Left cardiac atrium (tissue), 4 donors: ENCODE measurements at places on chromosomes 13 and 19. TPM values are rescaled to one million over a fixed set of nuclear protein-coding genes. Genes with fewer than 3 reads are reported as not detected.
A peak's percentile ranks its signal among the peaks of the same experiment; 100 is the strongest.

KCNK6 gene
- 2.7 TPM for total RNA-seq

CEACAM16 gene
- total RNA-seq = not detected

PALM gene
- 48.9 TPM for total RNA-seq

GRCh38 chr19:3693025-3693925 is 7.0 kb downstream of the PIP5K1C start:
- DNase-seq = peak; percentile 38

GRCh38 chr13:77537289-77537919 is 1.9 kb downstream of the SCEL start:
- DNase-seq = no peak

- peak; percentile 94 for DNase-seq
Measured at GRCh38 chr19:4328243-4328990, 10.2 kb downstream of the STAP2 start.

DNA sequence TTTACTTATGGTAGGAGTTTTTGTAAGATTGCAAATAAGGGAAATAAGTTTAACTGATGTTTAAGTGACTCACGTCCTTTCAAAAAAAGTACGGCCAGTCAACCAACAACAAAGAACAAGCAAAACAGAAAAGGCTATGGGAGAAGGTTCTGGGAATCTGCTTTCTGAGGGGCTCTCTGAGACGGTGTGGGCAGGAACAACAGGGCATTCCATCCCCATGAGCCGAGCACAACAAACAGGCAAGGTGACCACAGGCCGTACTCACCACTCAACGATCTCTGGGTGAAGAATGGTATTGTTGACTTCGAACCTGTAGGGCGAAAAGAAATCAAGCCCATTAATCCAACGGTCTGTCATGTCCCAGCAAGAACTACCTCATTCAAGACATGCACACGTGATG is 43.8 kb downstream of the PEPD start:
- DNase-seq = no peak

GRCh38 chr19:4327877-4328242 is 10.8 kb downstream of the STAP2 start:
- DNase-seq = no peak

GRCh38 chr19:35513628-35514281 is at the start of gene DMKN:
TSS of gene DMKN (minus strand) at chr19:35513649. CDS start at chr19:35513475, 174 bp downstream.
- DNase-seq = no peak
